ENCODE measurements at places on chromosomes 3 and 15.
A peak's percentile ranks its signal among the peaks of the same experiment; 100 is the strongest.

DNA sequence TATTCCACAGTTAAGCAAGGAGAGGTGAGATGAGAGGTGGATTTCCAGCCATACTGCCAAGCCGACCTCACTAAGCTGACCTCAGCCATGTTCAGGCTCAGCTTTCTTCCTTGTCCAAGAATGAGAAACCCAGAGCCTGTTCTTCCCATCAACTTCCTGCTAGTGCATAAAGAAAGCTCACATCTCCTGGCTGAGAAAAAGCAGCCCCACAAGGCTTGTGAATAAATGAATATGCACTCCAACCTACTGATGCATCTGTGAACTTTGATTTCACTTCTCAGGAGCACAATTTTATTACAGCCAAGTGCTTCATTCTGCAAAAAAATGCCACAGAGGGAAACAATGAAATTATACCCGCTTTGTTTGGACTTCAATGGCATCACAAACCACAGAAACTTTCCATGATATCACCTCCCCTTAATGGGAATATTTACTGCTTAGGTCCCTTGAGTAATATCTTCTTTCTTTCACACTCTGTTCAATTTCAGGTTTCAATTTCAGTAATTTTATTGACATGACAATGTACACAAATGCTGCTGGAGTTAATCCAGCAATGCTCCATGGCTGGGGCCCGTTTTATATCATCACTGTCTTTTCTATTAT is 437.0 kb upstream of the PPP2R3A start:
- no peak for DNase-seq

- no peak for DNase-seq
Observed at GRCh38 chr3:164460851-164461250, 617.4 kb downstream of the SI start.

DNA sequence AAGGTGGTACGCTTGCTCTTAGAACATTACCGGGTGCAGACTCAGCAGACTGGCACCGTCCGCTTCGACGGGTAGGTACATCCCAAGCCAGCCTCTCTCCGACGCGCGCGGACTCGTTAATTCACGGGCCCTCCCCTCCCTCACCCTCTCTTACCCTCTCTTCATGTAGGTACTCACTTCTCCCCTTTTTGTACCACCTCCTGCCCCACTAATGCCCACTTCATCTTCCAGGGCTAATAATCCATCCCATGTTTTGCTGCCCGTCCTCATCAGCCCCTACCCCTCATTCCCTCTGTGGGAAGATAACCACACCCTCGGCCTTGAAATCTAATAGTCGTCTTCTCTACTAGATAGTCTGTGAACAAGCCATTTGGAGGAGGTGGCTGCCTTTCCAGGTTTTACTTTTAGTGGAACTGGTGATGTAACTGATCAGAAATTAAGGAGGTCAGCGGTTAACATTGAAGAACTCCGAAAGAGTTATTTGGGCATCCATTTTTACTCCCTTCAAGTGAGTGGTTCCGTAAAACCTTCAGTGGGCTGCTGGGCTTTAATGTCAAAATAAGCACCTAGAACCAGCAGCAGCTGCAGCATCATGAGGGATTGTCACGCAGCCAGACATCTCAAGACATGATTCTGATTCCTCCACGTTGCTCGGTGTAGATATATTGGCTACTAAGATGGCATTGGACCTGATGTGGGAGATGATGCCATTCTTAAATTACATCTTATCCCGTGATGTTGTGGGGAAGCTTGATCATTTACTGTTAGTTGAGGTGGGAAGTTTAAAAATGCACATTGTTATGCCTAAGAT is 1.3 kb downstream of the FEM1B start:
- DNase-seq = no peak

- DNase-seq = no peak
Observed at GRCh38 chr3:99330924-99331532, 307.4 kb upstream of the COL8A1 start.

DNA sequence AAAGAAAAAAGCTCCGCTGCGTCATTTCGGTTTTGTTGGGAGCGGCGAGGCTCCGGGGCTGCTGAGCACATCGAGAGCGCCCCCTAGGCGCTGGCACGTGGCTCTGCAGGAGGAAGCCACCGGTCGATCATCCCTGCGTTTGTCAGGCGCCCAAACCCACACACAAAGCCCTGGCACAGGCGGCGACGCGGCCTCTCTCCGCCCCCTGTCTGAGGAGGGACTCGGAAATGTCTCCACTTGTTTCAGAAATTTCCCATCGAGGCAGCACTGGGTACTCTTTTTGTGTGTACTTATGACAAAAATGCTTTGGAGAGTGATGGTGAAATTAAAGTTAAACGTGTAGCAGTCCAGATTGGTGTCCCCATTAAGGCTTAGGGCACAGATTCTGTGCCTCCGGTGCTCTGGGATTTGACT is 407.3 kb upstream of the ONECUT1 start:
- DNase-seq = peak; percentile 9

DNA sequence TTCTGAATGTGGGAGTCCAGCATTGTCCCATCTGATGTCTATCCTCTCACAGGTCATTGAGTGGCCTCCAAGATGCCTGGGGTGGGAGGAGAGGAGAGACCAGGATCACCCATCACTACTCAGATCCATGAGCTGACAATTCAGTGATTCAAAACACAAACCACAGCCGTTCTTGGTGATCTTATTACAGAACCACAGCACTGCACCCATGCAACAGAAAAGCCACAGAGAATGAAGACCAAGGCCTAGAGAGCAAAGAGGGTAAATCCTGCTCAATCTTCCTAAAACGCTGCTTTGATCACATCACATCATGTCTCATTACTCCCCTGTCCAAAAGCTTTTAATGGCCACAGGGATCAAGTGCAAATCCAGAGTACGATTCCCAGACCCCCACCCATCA is 23.5 kb downstream of the ANP32A start:
- DNase-seq = no peak

DNA sequence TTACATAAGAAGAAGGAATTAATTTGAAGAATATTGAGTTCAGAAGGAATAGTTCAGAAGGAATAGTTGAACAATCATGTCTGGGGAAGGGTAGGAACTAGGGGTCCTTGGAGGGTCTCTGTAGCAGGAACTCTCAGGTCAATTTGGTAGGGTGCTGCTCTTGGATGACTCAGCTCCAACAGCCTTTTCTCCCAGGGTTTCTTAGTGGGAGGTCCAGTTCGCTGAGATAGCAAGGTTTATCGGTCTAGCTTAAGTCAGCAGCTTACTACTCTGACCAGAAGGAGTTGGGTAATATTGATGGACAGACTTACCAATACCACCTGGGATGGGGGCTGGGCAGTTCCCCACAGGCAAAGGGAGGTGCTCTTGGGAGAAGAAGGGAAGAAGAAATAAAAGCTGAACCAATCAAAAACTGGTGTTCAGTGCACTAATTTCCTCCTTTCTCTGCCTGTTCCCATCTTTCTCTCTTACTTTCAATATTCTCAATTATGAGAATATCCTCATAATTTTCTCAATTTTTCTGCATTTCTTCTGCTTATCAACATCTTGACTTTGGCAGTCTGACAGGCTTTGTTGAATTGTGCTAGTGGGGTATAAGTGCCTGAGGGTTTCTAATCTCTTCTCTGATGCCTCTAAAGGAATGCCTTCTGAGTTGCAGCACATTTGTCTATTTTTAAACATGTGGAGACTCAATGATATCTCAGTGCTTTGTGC is 14.4 kb upstream of the MITF start:
- DNase-seq = no peak

DNA sequence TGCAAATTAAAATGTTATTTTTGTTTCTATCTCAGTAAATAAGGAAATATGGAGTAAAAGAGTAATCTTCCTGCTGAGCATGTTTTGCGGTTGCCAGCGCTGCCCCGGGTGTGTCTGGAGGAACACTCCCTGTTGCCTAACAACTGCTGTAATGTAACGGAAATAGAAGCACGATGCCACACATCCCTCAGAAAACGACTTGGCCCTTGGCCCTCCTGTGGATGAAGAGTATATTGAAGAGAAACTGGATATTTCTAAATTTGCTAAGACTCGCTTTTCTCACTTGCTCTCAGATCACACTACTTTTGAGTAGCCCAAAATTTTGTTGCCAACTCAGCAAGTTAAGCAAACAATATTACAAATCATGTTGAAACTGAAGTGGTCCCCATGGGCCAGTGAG is 18.9 kb downstream of the CX3CR1 start:
- peak; percentile 79 for DNase-seq

DNA sequence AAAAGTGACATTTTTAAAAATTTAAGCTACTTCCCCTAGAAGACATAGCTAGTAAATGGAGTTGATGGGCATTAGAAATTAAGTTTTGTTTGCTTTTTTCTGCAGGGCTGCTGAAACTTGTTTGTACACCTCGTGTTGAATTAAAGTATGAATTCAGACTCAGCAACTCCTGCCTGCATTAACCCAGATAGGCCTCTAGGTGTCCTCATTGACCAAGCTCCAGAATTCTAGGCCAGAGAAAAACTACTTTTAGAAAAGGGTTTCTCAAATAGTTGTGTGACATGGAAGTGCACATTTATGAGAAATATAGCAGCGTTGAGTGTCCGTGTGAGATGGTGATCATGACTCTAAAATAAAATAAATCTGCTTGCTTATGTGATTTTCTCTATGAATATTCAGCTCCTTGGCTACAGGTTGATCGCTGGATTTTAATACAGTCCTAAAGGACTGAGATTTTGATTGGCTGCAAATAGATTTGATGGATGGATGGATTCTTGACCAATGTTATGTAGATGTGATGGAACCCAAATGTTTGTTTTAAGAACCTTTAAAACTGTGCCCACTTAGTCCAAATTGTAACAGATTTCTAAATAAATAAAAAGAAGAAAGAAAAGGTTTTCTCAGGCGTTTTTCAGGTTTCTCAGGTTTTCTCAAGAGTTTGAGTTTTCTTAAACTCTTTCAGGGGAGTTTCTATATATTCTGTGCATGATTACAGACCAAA is 39.4 kb upstream of the LMOD3 start:
- peak; percentile 64 for DNase-seq

DNA sequence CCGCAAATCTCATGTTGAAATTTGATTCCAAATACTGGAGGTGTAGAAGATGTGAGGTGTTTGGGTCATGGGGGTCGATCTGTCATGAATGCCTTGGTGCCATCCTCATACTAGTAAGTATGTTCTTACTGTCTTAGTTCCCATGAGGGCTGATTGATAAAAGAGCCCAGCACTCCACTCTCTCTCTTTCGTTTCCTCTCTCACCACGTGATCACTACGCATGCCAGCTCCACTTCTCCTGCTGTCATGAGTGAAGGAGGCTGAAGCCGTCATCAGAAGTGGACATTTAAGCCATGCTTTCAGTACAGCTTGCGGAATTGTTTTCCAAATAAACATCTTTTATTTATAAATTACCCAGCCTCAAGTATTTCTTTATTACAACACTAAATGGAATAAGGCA is 6.1 kb downstream of the OR5H15 start:
- no peak for DNase-seq

GRCh38 chr15:41396111-41396510 is 6.2 kb downstream of the NDUFAF1 start:
- no peak for DNase-seq
